Amniotic epithelial cell (primary cell): ENCODE measurements at places on chromosomes 11 and 22.

DNA sequence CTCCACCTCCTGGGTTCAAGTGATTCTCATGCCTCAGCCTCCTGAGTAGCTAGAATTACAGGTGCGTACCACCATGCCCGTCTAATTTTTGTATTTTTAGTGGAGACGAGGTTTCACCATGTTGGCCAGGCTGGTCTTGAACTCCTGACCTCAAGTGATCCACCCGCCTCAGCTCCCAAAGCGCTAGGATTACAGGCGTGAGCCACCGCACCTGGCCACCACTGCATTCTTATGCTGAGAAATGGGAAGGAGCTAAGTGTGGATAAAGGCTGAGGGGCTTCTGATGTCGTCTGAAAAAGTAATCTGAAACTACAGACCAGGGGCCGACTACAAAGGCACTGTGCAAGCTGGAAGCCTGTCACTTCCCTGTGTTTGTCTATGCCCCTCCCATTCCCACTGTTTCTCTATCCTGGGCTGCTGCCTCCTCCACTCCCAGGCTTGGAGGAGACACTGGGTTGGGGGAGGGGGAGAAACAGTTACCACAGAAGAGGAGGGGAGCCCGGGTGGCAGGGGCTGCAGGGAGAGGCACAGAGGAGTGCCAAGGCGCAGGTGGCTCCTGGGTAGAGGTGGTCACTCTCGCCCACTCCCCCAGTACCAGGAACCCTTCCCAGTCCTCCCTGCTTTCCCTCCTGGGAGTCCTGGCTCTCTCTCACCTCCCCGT, 2.9 kb upstream of the MTA2 start:
- DNase-seq, result no peak

- no peak for DNase-seq
Observed at GRCh38 chr22:33639588-33640254, 280.6 kb downstream of the LARGE1 start.

DNA sequence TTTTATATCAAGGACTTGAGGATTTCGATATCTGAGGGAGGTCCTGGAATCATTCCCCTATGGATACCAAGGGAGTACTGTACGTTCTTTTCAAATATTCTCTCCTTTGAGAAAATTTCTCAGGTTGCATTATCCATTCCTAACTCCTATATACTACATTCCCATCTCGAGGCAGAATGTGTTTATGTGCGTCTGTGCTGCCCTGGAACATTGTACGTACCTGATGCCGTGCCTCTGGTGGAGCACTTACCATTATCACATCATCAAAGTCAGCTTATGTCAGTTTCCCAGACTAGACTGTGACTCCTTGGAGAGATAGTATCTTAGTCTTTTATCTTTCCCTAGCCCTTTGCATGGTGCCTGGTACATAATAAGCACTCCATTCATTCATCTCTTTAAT, 21.7 kb downstream of the UBASH3B start:
- no peak for DNase-seq

GRCh38 chr22:27609451-27609888, 192.1 kb downstream of the MN1 start:
- DNase-seq, result no peak

DNA sequence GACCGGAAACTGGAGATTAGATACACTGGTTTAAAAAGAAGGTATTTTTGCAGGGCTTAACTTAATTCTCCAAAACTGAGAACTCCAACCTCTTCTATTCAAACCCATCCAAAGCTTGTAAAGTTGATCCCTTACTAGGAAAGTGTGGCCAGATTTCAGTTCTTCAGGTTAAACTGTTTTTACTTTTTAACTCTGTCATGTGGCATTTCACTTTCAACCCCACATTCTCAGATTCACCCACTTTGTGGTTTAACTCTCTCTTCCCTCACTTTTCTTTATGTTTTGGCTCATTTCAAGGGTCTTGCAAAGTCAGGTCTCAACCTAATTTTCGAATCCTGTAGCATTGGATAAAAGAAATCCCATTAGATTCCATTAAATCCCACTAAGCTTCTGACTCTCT, 75.4 kb downstream of the MPPED2 start:
- no peak for DNase-seq

DNA sequence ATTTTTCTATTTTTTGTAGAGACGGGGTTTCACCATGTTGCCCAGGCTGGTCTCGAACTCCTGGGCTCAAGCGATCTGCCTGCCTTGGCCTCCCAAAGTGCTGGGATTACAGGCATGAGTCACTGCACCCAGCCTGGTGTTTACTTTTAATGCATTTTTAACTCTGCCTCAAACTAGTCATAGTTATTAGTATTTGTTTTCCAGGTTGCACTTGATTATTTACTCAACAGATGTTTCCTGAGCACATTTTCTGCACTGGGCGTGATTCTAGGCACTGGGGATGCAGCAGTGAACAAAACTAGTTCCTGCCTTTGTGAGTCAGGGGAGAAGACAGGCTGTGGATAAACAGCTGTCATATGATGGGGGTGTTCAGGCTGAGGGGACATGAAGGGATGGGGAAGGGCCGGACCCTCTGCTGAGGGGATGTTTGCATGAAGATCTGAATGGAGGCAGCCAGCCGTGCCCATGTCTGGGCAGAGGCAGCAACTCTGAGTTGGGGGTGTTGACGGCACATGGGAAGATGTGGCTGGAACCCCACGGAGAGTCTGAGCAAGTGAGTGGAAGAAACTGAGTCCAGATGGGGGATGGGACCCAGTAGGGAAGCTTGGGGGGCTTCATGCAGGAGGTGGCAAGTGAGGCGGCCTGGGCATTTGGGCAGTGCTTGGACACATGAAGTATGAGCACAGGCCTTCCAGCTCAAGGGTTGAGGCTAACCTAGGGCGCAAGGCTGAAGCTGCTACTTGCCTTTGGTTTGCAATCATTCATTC, 34.4 kb downstream of the MPPED1 start:
- DNase-seq, result no peak

DNA sequence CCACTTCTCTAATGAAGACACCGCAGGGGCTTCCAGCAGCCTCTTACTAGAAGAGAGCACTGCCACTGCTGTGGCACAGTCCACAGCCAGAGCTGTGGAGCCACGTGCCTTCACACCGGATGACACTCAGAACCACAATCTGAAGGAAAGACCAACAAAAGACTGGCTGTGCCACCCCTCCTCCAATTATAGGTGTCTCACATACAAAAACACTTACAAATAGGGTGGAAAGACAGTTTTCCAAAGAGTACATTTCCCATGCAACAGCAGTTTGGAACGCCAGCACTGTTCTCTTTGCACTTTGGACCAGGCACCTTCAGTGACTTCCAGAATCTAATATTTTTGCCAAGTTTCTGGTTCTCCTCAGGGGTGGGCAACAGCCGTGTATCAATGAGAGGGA, 38.0 kb upstream of the SLC25A1 start:
- no peak for DNase-seq

GRCh38 chr22:47043835-47044721, 281.6 kb downstream of the TBC1D22A start:
- peak; percentile 77 for DNase-seq

- DNase-seq, result peak; percentile 47
Observed at GRCh38 chr11:111393096-111393495, 14.0 kb upstream of the POU2AF1 start.

DNA sequence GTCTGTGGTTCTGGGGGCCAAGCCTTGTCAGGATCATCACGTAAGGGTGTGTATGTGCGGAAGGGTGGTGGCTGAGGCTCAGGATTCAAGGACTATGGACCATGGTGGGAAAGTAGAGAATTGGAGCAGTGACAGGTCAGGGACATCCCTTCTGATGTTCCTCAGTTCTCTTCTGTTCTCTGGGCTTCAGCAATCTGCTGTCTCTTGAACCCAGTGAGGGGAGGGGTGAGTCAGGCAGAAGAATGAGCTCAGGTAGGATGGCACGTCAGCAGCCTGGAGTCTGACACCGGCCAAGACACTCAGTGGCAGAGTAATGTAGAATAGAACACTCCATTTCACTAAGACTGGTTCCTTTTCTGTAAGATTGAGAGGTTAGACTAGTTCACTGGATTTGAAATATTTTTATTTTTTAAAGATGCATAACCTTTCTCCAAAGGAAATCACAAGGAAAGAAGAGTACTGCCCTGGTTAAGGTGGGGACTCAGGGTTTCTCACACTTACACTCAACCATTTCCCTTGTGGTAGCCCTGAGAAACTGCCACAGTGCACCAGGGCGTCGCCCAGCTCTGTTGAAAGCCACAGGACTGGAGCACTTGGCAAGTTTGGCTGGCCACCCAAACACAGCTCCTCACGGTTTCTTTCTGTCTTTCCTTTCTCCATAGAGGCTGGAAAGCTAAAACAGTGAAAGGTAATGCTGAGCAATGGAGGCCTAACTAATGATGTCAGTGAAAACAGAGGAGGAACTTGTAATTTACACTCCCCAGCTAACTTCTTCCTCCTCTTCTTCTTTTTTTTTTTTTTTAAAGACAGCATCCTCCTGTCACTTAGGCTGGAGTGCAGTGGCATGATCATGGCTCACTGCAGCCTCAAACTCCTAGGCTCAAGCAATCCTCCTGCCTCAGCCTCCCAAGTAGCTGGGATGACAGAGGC, 23.1 kb upstream of the MICAL2 start:
- peak; percentile 16 for DNase-seq

DNA sequence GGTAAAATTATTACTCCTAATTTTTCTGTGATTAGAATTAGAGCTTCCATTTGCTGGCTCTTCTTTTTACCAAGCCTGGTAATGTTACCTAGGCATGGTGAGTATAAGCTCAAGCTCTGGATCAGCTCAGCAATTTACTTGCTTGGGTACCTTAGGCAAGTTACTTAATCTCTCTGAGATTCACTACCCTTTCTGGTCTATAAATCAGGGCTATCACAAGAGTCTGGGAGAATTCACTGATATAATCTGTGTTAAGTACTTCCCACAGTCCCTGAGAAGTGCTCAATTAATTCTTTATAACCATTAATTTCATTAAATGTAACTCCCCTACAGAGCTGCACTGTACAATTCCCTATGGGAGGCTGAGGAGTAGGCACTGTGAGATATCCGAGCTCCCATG, 44.2 kb downstream of the TMEM123 start:
- DNase-seq, result no peak

DNA sequence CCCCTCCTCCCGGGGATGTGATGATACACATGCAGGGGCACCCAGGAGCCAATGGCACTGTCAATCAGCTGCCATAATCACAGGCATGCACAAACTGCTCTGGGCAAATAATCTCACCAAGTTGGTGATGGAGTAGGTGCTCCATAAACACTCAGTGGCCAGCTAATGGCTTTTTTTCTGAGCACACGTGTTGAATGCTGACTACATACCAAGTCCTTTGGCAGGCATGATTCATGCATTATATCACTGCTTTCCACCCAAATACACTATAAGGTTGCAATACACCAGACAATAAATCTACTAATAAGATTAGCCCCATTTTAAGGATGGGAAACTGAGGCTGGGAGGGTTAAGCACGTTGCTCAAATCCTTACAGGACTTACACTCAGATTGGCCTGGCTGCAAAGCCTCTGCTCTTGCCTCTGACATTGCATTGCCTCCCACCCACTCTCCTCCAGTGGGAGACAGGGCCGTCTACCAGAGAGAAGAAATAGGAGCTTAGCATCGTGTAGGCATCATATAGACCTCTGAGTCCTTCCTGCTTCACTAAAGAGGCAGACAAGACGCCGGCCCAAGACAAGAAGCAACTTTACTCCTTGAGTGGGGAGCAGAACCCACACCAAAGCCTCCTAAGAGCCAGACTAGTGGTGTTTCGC, 32.7 kb upstream of the ACCSL start:
- DNase-seq, result peak; percentile 15

GRCh38 chr22:30054764-30055069, 25.5 kb upstream of the HORMAD2 start:
- DNase-seq, result no peak

GRCh38 chr22:37156686-37157435, 7.1 kb upstream of the IL2RB start:
- no peak for DNase-seq

GRCh38 chr11:48024635-48025071, 44.3 kb downstream of the PTPRJ start:
- no peak for DNase-seq

- no peak for DNase-seq
Observed at GRCh38 chr22:32348031-32348611, 9.5 kb upstream of the RFPL3 start.

DNA sequence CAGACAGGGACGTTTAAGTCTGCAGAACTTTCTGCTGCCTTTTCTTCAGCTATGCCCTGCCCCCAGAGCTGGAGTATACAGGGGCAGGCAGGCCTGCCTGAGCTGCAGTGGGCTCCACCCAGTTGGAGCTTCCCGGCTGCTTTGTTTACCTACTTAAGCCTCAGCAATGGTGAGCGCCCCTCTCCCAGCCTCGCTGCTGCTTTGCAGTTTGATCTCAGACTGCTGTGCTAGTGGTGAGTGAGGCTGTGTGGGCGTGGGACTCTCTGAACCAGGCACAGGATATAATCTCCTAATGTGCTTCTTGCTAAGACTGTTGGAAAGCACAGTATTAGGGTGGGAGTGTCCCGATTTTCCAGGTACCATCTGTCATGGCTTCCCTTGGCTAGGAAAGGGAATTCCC, 38.5 kb downstream of the NELL1 start:
- DNase-seq, result no peak

GRCh38 chr11:61153593-61154095, 7.6 kb downstream of the VPS37C start:
- DNase-seq, result no peak

GRCh38 chr22:39528080-39528661, 4.4 kb downstream of the RPS19BP1 start:
- DNase-seq, result no peak

DNA sequence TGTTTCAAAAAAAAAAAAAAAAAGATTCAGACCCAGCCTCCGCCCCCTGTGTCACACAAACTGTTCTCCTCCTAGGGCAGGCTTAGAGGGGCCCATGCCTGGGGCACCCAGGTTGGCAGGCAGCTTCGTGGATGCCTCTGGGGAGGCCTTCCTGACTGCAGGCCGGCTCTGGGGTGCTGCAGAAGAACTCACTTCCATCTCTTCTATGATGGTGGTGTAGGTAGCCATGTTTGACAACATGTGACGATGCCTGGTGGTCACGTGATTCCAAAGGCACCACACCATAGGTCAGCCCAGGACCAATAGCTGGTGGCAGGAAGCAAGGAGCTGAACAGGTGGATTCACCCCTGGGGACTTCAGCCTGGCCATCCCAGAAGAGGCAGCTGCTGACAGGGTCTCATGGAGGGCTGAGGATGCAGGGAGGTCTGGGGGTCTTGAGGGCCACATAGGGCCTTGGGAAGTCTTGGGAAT, 24.1 kb upstream of the CELSR1 start:
- peak; percentile 35 for DNase-seq

DNA sequence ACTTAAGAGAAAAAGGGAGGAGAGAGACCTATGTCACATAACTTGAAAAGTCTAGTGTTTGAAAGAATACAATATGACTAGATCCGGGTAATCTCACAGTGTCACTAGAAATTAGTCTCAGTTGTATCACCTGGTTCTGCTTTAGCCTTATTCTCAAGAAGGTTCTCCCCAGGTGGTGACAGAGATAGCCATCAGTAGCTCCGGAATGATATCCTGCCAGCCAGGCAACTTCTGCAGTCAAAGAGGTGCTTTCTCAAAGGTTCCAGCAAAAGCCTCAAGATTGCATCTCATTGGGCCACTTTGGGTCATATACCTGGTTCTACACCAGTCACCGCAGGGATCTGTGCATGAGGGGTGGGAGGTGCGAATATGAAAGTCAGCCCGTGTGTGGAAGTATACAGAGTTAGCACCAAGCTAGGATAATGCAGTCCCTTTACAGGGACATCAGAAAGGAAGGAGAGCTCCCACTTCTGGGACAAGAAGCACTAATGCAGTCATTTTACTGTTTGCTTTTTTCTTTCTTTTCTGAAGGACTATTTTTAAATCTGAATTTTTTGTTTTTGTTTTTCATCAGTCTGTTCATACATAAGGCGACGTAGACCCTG, 61.1 kb downstream of the CYB5R2 start:
- DNase-seq, result no peak

- DNase-seq, result no peak
Observed at GRCh38 chr11:120923866-120924508, 99.9 kb upstream of the TBCEL start.
